ENCODE measurements at places on chromosomes 11 and 22.

GRCh38 chr11:48024635-48025071 is 44.3 kb downstream of the PTPRJ start:
- no peak for DNase-seq

GRCh38 chr11:10601837-10602236 is 33.4 kb upstream of the LYVE1 start:
- DNase-seq: no peak

DNA sequence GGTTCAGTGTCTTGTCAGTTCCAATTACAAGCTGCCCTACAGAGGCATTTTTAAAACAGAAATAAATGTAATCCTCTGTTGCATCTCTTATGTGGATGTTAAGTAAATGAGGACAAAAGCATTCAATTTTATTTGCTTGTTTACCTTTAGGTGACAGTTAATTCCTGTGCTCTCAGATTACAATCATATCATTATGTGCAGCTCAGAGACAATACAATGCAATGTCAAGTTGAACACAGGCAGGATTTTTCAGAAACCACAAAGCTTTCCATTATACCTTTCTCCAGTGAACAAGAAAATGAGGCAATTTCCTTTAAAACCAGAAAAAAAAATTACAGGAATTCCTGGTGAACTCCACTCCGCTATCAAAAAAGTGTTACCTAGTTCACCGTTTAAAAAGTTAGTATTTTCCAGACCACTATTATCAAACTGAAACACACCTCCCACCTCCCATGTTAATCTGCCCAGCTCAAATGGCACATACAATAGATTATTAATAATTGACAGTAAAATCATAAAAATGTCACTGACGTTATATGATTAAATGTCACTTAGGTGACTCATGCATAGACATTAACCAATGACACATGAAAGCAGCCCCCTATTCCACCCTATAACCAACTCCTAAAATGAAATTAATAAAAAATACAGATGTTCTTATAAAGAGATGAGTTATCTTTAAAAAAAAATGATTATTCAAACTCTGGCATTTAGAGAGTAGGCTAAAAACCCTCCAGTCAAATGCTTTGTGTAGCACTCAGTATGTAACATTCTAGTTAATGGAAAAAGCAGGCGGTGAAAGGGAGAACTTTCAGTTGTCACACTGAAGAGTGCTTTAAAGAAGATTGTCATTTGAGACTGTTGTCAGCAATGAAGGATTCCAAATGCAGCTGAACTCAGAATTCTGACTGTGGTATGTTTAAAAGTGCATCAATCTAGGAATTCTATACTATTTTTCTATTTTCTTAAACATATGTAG is 98.6 kb downstream of the MUC15 start:
- no peak for DNase-seq

GRCh38 chr11:65288706-65289536 is 25.7 kb upstream of the CDC42EP2 start:
- no peak for DNase-seq

- DNase-seq: no peak
Observed at GRCh38 chr11:44730775-44731174, 4.0 kb downstream of the TSPAN18 start.

- DNase-seq: no peak
Observed at GRCh38 chr22:19547620-19548019, 23.4 kb upstream of the CLDN5 start.

DNA sequence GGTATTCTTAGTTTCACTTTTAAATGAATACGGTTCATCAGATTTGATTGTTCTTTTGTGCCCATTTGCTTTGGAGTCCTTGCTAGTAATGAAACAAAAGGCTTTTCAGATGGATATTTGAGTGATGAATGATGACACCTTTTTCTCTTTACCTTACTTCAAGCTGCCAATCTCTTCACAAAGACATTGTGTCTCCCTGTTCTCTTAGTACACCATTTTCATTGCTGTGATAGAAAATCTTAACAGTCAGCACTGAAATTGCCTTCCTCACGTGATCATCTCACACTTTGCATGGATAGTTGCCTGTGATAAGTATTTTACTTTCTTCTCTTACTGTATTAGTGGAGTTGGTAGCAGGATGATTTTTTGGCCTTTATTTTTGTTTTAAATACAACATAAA is 396.6 kb downstream of the NELL1 start:
- no peak for DNase-seq

- no peak for DNase-seq
Observed at GRCh38 chr11:100748153-100748552, 61.1 kb downstream of the ARHGAP42 start.
